ENCODE measurements at places on chromosomes 12 and 14.

- no peak for DNase-seq
These were observed 5.6 kb upstream of the GOLGA3 start for GRCh38 chr12:132834181-132834711.

DNA sequence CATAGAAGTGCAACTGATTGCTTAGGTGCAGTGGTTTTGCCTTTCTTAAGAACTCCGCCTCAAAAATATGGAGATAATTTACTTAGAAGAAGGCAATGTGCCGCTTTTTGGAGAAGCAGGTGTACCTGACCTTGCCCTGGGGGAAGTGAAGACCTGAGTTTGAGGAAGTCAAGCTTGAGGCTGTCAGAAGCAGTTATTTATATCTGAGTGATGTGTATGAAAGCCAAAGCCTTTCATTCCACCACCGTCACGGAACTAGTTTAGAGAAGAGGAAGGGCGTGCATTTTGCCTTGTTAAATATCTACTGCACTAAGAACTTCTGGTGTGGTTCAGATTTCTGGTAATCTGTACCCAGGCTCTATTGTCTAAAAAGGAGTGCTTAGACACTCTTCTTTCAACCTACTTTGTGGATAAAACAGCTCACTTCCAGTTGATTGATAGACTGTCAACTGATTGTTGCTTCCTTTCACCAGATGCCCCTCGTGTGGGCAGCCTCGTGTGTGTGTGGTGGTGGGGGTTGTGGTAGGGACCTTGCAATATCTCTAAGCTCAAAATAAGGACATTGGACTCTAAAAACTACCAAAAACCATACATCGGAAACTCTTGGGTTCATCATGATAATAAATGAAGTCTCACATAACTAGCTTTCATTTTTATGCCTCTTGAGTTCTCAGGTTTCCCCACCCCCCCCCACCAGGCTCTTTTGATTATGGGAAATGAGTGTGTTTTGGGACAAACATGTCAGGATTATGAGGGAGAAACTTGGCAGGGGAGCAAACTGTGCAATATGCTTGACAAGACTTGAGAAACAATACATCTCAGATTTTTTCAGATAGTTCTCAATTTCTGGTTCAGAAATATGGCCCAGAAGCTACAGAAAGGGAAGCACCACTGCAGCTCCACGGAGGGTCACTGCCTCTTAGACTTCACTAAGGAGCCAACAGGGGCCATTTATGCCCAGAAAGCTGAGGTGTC lies 78.6 kb downstream of the ARF6 start:
- no peak for DNase-seq

- no peak for DNase-seq
These were observed 15.4 kb upstream of the HIGD1C start for GRCh38 chr12:50936821-50937530.

- DNase-seq: no peak
These were observed 2.6 kb downstream of the DCAF4 start for GRCh38 chr14:72928872-72929271.

- DNase-seq: no peak
These were observed 434.3 kb upstream of the TBX3 start for GRCh38 chr12:115118177-115118724.

DNA sequence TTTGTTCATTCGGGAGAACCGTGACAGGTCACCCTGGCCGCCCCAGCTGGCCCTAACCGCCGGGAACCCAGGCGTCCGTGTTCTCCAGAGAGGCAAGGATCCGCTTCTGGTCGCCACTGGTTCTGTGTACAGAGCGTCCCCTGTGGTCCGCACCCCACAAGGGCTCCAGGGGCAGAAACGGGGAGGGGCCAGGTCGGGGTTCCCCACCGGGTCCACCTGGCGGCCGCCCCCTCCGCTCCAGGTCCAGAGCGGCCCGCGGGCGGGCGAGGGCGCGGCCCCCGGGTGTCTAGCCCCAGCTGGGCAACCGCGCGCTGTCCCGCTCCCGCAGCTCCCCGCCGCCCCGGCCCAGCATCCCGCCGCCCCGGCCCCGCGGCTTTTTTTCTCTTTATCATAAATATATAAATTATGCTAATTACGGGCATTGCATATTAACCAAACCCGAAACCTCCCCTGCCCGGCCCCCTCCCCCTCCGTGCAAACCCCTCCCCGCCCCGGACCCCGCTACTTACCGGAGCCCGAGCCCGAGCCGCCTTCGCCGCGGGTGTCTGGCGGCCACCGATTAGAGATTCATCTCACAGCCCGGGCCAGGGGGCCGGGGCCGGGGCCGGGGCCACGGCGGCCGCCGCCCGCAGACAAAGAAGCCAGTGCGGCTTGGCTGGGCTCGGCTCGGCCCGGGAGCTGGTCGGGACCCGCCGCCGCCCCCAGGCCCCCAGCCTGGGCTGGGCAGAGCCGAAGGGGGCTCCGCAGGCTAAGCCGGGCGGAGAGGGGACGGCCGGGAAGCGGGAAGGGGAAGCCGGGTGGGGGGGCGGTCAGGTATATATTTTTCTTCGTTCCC lies 512 bp downstream of the POU6F1 start:
- no peak for DNase-seq

DNA sequence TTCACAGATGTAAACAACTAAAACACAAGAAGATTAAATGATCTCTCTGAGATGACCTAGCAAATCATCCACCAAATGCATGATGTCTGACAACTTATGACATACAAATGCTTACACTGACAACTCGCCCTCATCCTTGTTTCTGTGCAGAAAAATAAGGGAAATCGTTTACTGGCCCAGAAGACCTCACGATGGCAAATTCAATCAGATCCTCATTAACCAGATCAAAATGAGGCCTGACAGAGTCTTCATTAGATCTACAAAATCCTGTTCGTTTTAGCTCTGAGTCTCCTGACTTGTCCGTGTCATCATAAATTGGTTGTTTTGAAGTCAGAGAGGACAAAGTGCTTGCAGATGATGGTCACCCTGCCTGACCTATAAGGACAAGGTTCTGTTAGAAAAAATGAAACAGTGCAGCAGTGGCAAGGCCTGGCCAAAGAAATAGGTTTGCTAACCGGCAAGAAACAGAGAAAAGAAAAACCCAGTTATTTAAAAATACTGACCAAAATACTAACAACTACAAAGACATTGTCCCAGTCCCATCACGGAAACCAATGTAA lies 109.5 kb downstream of the BTG1 start:
- no peak for DNase-seq

- DNase-seq: no peak
These were observed 5.2 kb downstream of the SMARCD1 start for GRCh38 chr12:50090391-50090790.

All from SK-N-MC (cell line).